M059J (cell line): ENCODE measurements at places on chromosomes 5 and 9.

GRCh38 chr9:37618817-37619216, 26.4 kb upstream of the TOMM5 start:
- peak; percentile 62 for DNase-seq

DNA sequence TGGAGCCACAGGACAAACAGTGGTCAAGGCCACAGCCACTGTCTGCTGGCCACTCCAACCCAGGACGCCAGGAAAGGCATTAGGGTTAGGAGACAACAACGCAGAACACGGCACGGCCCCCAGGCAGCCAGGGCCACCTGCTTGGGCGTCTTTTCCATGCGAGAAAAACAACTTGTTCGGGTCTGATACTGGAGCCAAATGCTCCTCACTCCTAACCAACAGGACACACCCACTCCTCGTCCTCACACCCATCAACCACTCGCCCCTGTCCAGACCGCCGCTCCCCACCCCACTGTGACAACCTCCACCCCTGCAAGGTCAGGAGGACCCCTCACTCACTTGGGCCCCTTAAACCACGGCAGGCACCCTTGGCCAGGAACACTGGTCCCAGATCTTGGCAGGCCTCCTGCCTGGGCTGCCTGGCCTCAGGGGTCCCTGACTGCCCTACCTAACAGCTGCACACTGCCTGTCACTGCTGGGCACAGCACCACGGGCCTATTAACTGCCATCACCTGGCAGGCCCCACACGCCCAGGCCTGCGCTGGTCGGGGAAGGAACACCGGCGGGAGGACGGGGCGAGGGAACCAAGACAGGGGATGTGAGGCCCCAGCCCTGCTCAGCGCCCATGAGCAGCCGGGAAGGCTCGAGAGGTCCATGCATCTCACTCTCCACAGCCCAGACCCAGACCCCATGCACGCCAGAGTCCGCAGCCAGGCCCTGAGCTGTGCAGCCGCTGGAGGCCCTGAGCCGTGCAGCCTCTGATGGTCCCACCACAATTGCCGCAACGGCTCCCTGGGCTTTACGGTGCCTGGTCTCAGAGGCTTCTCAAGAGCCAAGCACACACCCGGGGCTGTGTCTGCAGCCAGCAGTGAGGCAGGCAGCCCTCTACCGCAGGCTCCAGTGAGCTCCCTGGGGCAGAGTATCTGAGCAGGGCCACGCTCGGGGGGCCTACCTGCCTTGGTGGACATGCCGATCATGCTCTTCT, 13.8 kb downstream of the CLPTM1L start:
- DNase-seq = no peak

DNA sequence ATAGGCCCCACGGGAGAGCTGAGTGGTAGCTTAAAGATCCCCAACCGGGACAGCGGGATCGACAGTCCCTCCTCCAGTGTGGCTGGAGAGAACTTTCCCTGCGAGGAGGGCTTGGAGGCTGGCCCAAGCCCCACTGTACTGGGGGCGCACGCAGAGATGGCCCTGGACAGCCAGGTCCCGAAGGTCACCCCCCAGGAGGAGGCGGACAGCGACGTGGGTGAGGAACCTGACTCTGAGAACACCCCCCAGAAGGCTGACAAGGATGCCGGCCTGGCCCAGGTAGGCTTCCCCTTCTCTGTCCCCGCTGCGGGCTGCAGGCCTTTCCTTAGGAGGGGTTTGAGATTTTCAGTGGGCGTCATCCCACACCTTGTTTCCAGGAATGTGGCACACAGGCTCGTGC, 29.1 kb downstream of the FGD3 start:
- no peak for DNase-seq

GRCh38 chr9:8552732-8553131, 753.2 kb upstream of the DMAC1 start:
- DNase-seq = no peak

- DNase-seq = peak; percentile 63
Measured at GRCh38 chr5:140868721-140869554, at the start of gene PCDHA11. TSS of gene PCDHA11 (plus strand) at chr5:140868957. CDS start at chr5:140869104, 147 bp downstream.

DNA sequence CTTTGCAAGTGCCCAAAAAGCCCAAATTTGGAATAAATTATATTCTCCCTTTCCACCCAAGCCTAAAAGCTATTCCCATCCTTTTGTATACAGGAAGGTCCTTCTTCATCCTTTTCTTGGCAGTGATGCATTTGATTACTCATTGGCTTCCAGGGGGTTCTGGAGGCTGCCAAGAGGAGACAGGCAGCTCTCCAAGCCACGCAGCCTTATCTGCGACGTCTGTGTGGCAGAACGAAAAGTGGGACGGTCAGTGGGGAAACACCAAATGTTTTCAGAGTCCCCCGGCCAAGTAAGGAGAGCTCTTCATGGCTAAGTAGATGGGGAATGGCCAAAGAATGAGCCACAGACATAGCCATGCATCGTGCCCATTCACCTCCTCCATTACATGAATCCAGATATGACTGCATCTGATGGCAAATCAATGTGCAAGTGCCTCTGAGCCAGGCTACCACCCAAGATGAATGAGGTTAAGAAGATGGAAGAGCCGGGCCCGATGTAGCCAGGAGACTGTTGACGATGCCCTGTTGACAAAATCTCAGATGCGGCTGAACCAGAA, 12.1 kb downstream of the ADAM19 start:
- DNase-seq = peak; percentile 94

GRCh38 chr5:28788954-28789353, 1750.6 kb upstream of the CDH9 start:
- no peak for DNase-seq

GRCh38 chr5:17067657-17068392, 131.7 kb upstream of the MYO10 start:
- DNase-seq = no peak

GRCh38 chr9:100112677-100113336, 13.8 kb downstream of the INVS start:
- DNase-seq = no peak

DNA sequence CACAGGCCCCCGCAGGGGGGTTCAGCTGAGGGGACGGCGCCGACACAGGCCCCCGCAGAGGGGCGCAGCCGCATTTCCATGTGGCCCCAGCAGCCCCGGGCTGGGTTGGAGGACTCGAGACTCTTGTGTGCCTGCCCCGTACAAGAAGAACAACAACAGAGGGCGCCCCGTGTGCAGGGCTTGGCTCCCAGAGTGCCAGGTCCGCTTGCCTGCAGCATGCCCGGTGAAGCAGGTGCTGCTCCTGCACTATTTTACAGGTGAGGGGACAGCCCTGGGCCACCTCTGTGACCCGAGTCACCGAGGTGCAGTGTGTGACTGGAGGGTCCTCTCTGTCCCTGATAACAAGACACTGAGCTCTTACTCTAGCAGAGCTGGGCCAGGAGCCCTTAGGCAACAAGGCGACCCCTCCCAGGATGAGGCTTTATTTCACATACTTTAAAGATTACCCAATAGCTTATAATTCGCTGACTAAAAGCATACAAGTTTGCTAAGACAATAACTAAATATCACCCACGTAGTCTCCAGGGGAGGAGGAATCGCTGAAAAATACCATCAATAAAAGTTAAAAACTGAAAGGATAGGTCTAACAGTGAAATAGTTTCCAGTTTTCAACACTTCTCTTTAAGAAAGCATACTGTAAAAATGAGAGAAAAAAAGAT, 41.7 kb upstream of the SLC9A3 start:
- DNase-seq = no peak

DNA sequence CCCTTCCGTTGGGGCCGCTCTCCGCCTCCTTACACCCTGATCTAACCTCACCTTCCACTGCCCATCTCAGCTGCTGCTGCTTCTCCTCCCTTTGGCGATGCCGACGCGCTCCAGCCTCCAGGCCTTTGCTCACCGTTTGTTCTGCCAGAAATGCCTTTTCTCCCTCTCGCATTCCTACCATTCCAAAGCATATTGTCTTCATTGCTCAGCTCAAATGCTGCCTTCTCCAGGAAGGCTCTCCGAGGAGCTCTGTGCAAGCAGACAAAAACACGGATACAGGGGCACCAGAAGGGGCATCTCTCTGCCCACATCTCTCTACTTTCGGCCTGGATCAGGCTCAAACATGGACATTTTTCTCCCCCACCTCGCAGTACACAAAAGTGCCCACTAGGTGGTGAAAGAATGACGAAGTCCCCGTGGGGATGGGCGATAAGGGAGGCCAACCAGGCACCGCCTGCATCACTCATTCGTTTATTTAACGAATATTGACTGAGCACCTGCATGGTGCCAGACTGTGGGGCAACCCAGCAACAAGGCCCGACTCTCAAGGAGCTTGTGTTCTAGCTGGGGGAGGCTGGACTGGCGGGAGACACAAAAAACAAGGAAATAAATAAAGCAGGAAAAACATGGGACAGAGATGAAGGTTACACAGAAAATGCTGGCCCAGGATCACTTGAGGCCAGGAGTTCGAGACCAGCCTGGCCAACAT, 7.3 kb upstream of the GRHPR start:
- peak; percentile 86 for DNase-seq

- DNase-seq = peak; percentile 43
Measured at GRCh38 chr9:110828264-110828663, 159.7 kb downstream of the MUSK start.

DNA sequence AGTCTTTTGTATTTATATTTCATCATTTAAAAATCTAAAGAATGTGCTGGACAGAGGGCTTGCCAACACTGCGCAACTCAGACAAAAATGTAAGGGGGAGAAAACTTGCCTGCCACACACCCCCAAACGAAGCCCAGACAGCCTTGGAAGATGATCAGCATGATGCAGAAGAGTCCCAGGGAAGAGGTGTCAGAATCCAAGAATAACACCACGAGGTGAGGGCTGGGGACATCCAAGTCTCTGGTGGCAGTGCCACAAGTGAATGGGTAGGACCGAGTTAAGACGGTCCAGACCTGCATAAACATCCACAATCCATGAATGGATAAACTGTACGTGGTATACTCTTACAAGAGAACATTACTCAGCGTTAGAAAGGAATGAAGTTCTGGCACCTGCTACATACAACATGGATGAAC, 10.4 kb downstream of the EPB41L4B start:
- no peak for DNase-seq

GRCh38 chr5:72822944-72823343, 6.5 kb downstream of the TNPO1 start:
- no peak for DNase-seq

DNA sequence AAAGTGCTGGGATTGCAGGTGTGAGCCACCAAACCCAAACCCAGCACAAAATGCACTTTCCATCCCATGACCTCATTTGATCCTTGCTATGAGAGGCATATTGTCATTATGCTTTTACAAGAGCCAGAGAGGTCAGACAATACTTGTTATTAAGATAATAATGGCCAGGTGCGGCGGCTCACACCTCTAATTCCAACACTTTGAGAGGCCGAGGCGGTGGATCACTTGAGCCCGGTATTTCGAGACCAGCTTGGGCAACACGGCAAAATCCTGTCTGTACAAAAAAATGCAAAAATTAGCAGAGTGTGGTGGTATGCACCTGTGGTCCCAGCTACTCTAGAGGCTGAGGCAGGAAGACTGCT, 55.9 kb upstream of the IL17B start:
- DNase-seq = no peak

GRCh38 chr9:37943345-37944265, 39.7 kb upstream of the SLC25A51 start:
- DNase-seq = peak; percentile 99

DNA sequence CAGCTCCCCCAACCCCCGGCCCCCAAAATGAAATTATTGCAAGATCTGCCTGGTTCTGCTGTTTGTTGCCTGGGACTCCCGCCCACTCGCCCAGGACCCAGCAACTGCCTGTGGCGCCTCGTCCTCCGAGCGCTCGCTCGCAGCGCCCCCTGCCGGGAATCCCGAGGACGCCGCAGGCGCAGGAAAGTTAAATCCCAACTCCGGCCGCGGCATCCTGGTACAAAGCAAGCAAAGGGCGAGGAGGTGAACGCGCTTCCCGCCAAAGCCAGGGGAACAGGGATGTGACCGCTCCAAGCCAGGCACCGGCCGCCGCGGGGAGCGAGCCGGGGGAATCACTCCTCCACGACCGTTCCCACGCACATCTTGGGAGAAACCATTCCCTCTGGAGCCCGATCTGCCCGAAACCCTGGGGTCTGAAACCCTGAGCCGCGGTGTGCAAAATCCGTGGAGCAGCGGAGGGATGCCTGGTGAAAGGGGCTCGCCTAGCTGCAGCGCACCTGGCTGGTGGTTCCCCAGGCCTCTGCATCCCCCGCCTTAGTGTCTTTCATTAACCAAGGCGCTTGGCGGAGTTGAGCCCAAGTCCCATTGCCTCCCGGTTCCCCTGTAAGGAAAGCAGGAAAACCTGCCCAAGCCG, 1.3 kb downstream of the SEMA5A start:
- DNase-seq = peak; percentile 87

GRCh38 chr9:114511978-114512874, 7.0 kb upstream of the WHRN start:
- no peak for DNase-seq

DNA sequence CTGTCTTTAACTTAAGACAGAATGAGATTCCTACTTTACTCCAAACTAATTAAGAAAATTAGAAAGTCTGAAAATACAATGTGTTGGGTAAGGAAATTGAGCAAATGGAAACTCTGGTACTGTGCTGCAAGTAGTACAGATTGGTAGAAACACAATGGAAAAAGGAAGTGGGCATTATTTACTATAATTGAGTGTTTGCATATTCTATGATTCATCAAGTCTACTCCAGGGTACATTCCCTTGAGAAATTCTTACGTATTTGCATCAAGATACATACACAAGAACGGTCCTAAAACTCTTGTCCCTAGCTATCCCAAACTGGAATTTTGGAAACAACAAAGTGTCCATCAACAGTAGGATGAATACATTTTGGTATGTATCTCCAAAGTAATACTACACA, 123.5 kb upstream of the TARS1 start:
- peak; percentile 32 for DNase-seq
